ENCODE measurements at places on chromosomes 3 and 15.

- H3K27ac ChIP-seq: no peak overlapping the region
- no peak overlapping the region for H3K4me3 ChIP-seq
- no peak for DNase-seq
These were observed 63.2 kb upstream of the MAGI1 start for GRCh38 chr3:66101901-66102300.

- H3K36me3 ChIP-seq: no peaks in the 10 kb centered on the region
- no peak overlapping the region for H3K4me3 ChIP-seq
- peak; percentile 54 for DNase-seq
- no peaks in the 10 kb centered on the region for H3K27me3 ChIP-seq
- no peaks in the 10 kb centered on the region for H3K4me1 ChIP-seq
These were observed 147.5 kb downstream of the STT3B start for GRCh38 chr3:31680072-31680870.

- no peaks in the 10 kb centered on the region for H3K27me3 ChIP-seq
- H3K4me3 ChIP-seq: no peak overlapping the region
- DNase-seq: no peak
- no peaks in the 10 kb centered on the region for H3K36me3 ChIP-seq
- H3K27ac ChIP-seq: no peak overlapping the region
These were observed 27.1 kb downstream of the CPN2 start for GRCh38 chr3:194323785-194324735.

DNA sequence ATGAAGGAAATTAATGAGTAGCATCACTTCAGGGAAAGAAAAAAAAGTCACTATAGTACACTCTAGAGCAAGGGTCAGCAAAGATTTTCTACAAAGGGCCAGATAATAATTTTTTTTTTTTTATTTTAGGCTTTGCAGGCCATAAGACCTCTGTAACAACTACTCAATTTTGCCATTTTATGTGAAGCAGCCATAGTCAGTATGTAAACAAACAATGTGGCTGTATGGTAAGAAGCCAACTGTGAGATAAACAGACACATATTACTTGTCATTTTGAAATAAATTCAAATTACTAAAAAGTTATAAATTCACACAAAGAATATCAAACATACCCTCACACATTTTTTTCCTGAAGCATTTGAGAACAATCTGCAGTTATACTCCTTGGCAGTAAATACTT is 40.6 kb downstream of the SCAPER start:
- H3K27ac ChIP-seq: no peak overlapping the region
- no peak overlapping the region for H3K4me3 ChIP-seq
- no peaks in the 10 kb centered on the region for H3K36me3 ChIP-seq
- no peaks in the 10 kb centered on the region for H3K4me1 ChIP-seq
- DNase-seq: no peak

- no peaks in the 10 kb centered on the region for H3K36me3 ChIP-seq
- H3K27me3 ChIP-seq: no peaks in the 10 kb centered on the region
- no peaks in the 10 kb centered on the region for H3K4me1 ChIP-seq
- DNase-seq: no peak
These were observed 185.2 kb downstream of the MEIS2 start for GRCh38 chr15:36914960-36915808.

- no peaks in the 10 kb centered on the region for H3K27me3 ChIP-seq
- H3K36me3 ChIP-seq: peaks cover 8% of the 10 kb centered on the region
These were observed 19.8 kb downstream of the FANCD2OS start for GRCh38 chr3:10088256-10088655.
